NCI-H1694 (cell line): ENCODE measurements at places on chromosomes 12 and 14.

DNA sequence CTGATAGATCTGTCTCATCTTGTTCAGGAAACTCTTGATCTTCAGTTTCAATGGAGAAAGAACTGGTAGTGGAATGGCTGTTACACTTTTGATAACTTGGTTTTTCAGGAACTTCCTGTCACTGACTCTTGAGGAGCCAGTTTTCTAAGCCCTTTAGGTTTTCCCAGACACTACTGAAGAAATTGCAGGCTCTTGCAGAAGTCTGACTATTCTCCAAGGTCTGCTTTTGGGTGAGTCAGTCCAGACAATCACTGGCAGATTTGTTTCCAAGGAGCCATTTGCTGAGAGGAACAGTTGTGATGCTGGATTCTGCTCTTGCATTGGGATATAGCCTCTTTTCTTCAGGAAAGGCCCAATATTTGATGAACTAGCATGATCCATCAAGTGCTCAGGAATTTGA, 468.0 kb downstream of the FUT8 start:
- no peak for DNase-seq

DNA sequence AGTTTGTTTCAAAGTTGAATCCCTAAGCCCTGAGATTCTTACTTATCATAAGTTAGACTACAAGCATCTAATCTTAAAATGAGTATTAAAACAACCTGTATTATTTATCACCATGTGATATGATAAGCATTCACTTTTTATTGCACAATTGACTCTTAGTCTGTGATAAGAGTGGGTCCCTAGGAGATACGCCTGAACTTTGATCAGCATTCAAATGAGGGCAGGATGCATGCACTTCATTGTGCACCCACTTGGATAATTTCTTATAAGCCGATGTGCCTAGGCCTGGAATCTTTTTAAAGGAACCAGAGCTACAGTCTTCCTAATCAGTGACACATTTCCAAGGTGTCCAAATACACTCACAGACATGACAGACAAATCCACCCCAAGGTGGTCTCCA, 31.4 kb upstream of the SPTLC2 start:
- no peak for DNase-seq

DNA sequence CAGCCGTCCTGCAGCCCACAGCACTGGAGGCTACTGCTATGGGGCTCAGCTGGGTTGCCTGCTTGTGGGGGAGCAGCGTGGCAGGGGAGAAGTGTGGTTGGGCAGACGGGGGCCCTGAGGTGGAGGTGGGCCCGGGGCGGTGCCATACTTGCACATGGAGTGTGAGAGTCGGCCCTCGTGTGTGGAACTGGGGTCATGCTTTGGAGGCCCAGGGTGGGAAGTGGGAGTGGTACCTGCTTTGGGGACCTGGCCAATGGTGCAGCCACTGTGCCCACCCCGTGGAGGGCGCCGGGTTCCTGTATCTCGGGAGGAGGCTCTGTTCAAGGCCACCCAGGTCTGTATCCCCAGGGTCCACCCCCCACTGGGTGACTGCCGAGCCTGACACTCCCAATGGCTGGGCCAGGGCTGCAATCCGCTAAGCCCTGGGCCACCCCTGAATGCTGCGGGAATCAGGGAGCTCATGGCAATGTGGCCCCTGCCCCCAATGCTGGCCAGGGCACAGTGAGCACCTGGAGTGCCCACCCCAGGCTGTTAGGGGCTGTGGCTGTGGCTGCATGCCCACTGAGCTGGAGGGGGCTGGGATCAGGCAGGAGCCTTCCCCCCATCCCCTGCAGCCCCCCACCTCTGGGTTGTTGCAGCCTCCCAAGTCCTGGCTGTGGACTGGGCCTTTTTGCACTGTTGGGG, 157.9 kb upstream of the SLC38A2 start:
- no peak for DNase-seq

- DNase-seq: no peak
Measured at GRCh38 chr12:95411466-95411865, 62.5 kb upstream of the METAP2 start.

DNA sequence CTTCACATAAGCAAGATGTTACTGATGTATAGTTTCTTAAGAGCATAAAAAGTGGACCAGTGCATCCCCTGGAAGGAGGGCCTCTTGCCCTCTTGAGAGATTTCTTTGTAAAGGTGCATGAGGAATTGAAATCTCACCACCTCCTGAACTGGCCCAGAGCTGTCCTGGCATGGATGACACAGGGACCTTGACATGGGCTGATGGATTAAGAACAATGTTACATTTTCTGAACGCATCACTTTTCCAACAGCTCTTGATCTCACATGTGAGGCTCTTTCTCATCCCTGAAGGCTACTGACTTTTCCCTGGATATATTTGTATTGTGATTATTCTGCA, 360.4 kb downstream of the RGS6 start:
- no peak for DNase-seq

GRCh38 chr14:103160321-103161053, 37.2 kb downstream of the TNFAIP2 start:
- no peak for DNase-seq

GRCh38 chr12:67080637-67081036, 188.5 kb upstream of the CAND1 start:
- DNase-seq: no peak

GRCh38 chr12:48600552-48600951, 30.7 kb upstream of the LALBA start:
- DNase-seq: no peak

DNA sequence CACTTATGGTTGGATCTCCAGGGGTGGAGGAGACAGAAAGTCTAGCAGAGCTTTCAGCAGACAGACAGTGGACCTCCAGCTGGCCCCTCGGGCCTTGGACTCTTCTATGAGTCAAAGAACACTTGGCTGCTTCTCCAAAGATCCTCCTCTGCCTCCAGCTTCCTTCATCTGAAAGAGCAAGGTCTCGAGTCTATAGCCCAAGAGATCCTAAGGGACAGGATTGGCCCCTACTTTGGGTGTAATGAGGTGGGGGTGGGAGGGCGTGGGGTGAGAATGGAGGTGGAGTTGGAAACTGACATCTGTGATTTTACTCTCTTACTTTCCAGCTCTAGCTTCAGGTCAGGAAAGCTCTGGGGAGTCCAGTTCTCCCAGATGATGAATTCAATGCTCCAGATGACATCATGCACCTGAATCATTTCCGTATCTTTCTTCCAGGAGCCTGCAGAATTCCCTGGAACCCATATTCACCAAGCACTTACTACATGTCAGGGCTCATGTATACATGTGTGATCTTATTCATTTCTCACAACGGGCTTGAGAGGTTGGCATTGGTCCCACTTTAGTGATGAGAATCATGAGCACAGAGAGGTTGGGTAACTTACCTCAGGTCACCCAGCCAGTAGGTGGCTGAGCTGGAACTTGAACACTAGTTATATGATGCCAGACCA, 10.2 kb upstream of the PGF start:
- DNase-seq: no peak

- no peak for DNase-seq
Measured at GRCh38 chr12:2625289-2625612, 169.5 kb upstream of the FKBP4 start.

DNA sequence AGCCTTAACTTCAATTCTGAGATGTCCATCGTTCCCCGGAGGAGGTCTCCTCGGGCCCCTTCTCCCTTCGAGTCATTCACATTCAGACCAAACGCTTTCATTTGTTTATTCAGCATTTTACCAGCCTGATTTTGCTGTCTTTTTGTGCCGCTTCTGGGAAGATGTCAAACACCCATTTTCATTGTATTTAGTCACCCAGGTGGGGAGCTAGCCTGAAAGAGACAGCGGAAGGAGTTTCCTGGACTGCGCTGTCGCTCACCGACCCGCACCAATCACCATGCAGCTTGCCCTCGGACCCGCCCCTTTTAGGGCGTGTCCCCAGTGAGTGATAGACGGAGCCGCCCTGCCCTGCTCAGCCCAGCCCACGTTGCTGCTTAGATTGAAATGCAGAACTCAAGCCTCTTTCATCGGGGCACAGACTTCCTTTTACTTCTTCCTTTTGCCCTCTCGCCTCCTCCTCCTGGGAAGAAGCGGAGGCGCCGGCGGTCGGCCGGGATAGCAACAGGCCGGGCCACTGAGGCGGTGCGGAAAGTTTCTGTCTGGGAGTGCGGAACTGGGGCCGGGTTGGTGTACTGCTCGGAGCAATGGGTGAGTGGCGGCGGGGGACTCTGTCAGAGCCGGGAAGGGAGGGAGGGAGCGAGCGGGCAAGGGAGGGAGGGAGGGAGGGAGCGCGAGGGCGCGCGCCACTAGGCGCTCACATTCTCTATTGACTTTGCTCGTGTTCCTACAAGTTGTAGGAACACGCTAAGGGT, at the start of gene PAX9:
TSS of gene PAX9 (plus strand) at position 355 of the 752 bp plus-strand sequence. CDS start at position 585, 230 bp downstream.
- peak; percentile 94 for DNase-seq

DNA sequence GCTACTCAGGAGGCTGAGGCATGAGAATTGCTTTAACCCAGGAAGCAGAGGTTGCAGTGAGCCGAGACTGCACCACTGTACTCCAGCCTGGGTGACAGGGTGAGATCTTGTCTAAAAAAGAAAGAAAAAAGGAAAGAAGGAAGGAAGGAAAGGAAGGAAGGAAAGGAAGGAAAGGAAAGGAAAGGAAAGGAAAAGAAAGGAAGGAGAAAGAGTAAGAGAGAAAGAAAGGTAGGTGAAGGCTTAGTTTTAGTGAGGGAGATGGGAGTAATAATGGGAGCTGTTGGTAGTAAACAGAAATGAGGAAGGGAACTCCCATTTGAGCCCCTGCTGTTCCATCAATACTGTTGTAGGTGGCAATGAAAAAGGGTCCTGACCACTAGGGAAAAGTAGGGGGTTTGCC, 28.8 kb downstream of the SLC24A4 start:
- no peak for DNase-seq

DNA sequence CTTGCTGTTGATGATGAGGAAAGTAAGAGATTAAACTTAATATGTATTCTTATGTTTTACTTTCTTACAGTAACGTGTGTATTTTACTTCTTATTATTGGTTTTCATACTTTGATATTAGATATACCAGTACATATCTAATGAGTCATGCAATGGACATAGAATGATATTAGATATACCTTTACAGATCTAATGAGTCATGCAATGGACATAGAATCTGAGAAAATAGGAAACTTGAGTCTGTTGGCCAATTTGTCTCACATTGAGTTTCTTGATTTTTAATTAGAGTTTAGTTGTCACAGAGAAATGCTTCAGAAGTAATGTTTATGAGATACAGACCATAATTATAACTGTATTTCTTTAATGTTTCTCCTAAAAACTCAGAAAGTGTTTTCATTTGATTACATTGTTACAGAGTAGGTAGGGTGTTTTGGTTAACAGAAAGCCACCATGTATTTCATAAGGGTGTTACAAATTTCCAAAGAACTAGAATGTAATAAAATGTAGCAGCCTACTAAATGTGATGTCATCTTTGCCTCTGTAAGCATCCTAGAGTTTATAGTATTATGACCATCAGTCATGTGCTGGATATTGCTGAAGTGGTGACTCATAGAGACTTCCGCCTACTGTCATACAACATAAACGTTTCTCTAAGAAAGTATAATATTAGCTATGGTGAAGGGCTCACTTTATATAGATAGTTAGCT, 3.0 kb downstream of the GAS2L3 start:
- DNase-seq: no peak

DNA sequence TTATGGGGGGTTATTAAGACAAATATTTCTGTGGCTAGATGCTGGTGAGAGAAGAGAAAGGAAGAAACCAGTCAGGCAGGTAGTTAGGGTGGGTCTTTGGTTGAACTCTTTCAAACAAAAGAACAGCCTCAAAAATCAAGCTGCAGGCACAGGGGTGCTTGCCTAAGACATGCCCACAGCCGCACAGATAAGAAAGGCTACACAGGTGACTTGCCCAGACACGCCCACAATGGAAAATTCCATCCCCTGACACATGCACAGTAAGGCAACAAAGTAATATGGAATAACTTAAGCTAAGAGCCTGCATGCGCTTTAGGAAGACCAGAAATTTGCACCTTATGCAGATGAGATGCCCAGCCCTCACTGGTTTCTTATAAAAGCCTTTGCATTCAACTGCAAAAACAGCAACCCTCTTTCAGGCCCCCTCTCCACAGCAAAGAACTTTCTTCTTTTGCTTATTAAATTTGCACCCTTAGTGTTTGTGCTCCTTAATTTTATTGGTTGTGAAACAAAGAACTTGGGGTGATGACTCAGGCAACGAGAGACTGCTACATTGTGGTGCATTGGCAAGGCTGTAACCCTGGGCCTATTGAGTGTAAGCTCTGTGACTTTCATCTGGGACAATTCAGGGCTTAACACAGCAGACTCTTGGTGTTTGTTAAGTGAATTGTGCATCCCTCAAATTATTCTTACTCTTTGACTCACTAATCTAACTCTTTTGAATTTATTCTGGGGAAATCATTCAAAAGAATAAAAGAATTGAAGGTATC, 149.4 kb downstream of the RPAP3 start:
- DNase-seq: no peak

GRCh38 chr14:95256002-95256775, 63.5 kb downstream of the CLMN start:
- no peak for DNase-seq
